ENCODE measurements at places on chromosomes 7 and 10. TPM values are rescaled to one million over a fixed set of nuclear protein-coding genes. Genes with fewer than 3 reads are reported as not detected.

The RAMP3 gene
- total RNA-seq = not detected

The ABCA13 gene
- total RNA-seq = 0.05 TPM

The ASB10 gene
- not detected for total RNA-seq

The ADAMTS14 gene
- total RNA-seq = 0.16 TPM

The PRKG1 gene
- not detected for total RNA-seq

The GIMAP4 gene
- total RNA-seq = not detected

Data from A549 treated with Mapracorat at 1 μM for 4 hours (cell line).